ENCODE measurements at places on chromosomes 7 and 10.
A peak's percentile ranks its signal among the peaks of the same experiment; 100 is the strongest.

GRCh38 chr7:18754766-18755165 is 259.2 kb downstream of the HDAC9 start:
- peak; percentile 73 for DNase-seq

- DNase-seq: peak; percentile 51
Observed at GRCh38 chr7:135300913-135301765, 67.5 kb downstream of the STRA8 start.

DNA sequence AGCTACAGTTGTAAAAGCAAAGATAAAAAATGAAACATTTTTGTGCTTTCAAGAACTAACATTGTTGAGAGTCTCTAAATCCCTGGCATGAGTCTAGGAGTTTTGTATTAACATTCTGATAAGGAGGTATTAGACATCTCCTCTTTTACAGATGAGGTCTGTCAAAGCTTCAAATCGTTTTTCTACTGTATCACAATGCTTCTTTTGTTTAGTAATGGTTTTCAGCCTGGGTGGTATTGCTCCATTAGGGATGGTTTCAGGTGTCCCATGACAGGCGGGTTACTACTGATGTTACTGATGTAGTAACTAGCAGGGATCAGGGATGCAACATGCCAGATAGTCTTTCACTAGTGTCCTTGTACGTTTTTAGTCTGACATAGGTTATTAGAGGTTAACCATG is 27.4 kb downstream of the STAM start:
- no peak for DNase-seq

- DNase-seq: no peak
Observed at GRCh38 chr7:155829796-155830470, 17.7 kb upstream of the SHH start.
